Thoracic aorta (tissue), 2 donors: ENCODE measurements at places on chromosomes 2 and 18. TPM values are rescaled to one million over a fixed set of nuclear protein-coding genes. Genes with fewer than 3 reads are reported as not detected.

LRPPRC gene
- total RNA-seq = 37.0 TPM

- H3K36me3 ChIP-seq = no peaks in the 10 kb centered on the region
- H3K4me3 ChIP-seq = no peak overlapping the region
- no peak overlapping the region for H3K27ac ChIP-seq
Observed at GRCh38 chr2:227451655-227451992, 20.3 kb upstream of the AGFG1 start.

- H3K27ac ChIP-seq = no peak overlapping the region
- no peaks in the 10 kb centered on the region for H3K27me3 ChIP-seq
- H3K36me3 ChIP-seq = peaks cover 2% of the 10 kb centered on the region
- DNase-seq = no peak
- peaks cover 46% of the 10 kb centered on the region for H3K4me1 ChIP-seq
- H3K4me3 ChIP-seq = peak overlapping the region; percentile 83
Observed at GRCh38 chr2:178482437-178482836, 2.2 kb downstream of the PLEKHA3 start.

GRCh38 chr2:240624950-240625621 is at the start of gene GPR35:
Gene GPR35, plus strand, starts transcription at chr2:240625480. Its CDS starts 4,473 bp downstream, at chr2:240629953.
- no peak within 1 kb of the TSS for H3K27ac ChIP-seq
- no peak for DNase-seq
- no peaks in the 10 kb centered on the region for H3K36me3 ChIP-seq
- peak within 1 kb of the TSS; percentile 31 for H3K4me3 ChIP-seq
- no peaks in the 10 kb centered on the region for H3K27me3 ChIP-seq
- no peaks in the 10 kb centered on the region for H3K4me1 ChIP-seq

GRCh38 chr2:74841641-74842040 is 7.7 kb downstream of the HK2 start:
- DNase-seq = no peak
- H3K4me1 ChIP-seq = peaks cover 47% of the 10 kb centered on the region
- no peaks in the 10 kb centered on the region for H3K27me3 ChIP-seq
- no peak overlapping the region for H3K27ac ChIP-seq
- H3K36me3 ChIP-seq = no peaks in the 10 kb centered on the region

DNA sequence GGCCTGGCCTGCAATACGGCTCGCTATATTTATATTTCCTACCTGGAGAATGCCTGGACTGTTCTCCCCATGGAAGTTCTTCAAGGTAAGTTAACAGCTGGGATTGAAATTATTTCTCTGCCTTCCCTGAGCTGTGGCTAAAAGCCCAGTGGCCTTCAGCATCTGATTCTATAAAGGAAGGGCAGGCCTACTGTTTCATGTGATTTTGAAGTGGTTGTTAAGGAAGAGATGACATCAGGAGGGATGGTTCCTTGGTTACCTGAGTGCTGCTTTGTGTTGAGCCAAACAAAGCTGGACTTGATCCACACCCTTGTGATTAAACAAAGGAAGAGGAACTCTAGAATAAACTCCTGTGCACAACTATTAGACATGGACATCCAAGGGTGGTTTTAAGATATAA is 61.6 kb downstream of the MFSD6 start:
- DNase-seq = no peak
- H3K27me3 ChIP-seq = no peaks in the 10 kb centered on the region
- peak overlapping the region; percentile 52 for H3K27ac ChIP-seq

DNA sequence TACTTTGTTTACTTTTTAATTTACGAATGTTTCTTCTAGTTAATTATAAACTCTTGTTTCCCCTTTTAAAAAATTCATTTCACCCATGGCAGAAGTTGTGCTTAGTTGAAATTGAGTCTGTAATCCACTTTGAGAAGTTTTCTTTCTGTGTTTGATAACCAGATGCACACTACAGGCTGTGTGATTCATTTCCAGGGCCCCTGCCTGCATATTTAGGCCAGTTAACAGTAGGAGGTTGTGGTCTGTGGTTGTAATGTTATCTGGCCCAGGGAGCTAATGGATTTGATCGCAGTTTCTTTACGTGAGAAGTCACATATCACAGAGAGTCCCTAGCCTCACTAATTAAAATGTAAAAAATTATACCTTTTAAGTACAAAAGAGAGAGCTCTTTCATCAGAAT is 3.3 kb downstream of the CDH7 start:
- no peaks in the 10 kb centered on the region for H3K36me3 ChIP-seq
- DNase-seq = no peak
- no peak overlapping the region for H3K4me3 ChIP-seq
- no peaks in the 10 kb centered on the region for H3K4me1 ChIP-seq
- no peak overlapping the region for H3K27ac ChIP-seq

GRCh38 chr2:12244070-12244469 is 472.7 kb upstream of the TRIB2 start:
- no peak for DNase-seq
- no peaks in the 10 kb centered on the region for H3K36me3 ChIP-seq
- H3K27me3 ChIP-seq = no peaks in the 10 kb centered on the region

GRCh38 chr2:75035444-75036353 is 77.3 kb downstream of the POLE4 start:
- H3K4me1 ChIP-seq = no peaks in the 10 kb centered on the region
- no peaks in the 10 kb centered on the region for H3K27me3 ChIP-seq
- no peak overlapping the region for H3K4me3 ChIP-seq
- no peak overlapping the region for H3K27ac ChIP-seq
- H3K36me3 ChIP-seq = no peaks in the 10 kb centered on the region
- DNase-seq = no peak

DNA sequence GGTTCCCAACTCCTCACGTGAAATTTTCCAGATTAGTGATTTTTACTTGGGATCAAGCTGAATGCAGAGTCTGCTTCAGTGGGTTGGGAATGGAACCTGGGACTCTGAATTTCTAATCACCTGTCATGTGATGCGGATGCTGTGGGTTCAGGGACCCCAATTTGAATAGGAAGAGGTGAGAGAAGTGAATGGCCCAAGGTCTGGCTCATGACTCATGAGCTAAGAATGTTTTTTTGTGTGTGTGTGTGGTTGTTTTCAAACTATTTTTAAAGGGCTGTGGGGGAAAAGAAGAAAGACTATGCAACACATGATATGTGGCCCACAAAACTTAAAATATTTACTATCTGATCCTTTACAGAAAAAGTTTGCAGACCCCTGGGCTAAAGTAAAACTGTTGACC is 108.5 kb upstream of the CYRIA start:
- no peak for DNase-seq
- no peaks in the 10 kb centered on the region for H3K36me3 ChIP-seq
- no peak overlapping the region for H3K27ac ChIP-seq
- H3K27me3 ChIP-seq = no peaks in the 10 kb centered on the region
- no peak overlapping the region for H3K4me3 ChIP-seq
- H3K4me1 ChIP-seq = no peaks in the 10 kb centered on the region

DNA sequence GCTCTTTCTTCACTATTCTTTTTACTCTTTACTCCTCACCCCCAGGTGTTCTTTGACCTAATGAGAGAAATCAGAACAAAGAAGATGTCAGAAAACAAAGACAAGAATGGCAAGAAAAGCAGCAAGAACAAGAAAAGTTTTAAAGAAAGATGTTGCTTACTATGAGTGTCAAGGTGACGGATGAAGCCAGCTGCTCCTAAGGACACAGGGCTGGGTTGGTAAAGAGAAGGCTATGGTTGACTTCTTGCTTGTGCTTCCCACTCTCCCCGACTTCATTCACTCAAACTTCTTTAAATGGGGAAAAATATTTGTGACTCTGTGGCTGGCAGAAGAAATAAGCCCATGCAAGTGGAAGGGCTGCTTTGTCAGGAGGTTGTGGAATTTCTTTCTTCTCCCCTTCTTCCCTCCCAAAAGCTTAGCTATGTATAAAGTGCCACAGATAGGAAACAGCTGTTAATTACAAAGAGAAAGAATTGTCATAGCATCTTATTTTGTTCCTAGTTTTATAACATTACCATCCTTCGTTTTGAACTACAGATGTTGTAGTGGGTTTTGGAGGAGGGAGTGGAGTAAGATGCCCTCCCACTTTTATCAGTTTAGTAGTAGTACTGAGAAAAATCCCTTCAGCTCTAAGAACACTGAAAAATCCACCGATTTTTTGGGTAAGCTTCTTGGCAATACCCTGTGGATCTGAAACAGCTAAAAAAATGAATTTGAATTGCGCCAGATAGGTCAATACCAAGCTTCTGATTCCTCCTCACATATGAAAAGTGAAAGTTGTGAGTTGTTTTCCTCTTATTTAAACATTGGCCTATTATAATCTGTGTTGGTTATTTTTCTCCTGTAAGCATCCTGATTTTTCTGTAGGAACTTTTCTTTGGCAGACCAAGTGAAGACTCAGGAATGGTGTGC is 40.7 kb downstream of the RALB start:
- no peak overlapping the region for H3K4me3 ChIP-seq
- no peak for DNase-seq
- no peaks in the 10 kb centered on the region for H3K27me3 ChIP-seq
- H3K36me3 ChIP-seq = peaks cover 20% of the 10 kb centered on the region
- no peaks in the 10 kb centered on the region for H3K4me1 ChIP-seq
- no peak overlapping the region for H3K27ac ChIP-seq

GRCh38 chr2:134348239-134348638 is 94.4 kb downstream of the MGAT5 start:
- peaks cover 10% of the 10 kb centered on the region for H3K4me1 ChIP-seq
- peak overlapping the region; percentile 51 for H3K27ac ChIP-seq
- no peaks in the 10 kb centered on the region for H3K36me3 ChIP-seq
- DNase-seq = no peak
- H3K27me3 ChIP-seq = no peaks in the 10 kb centered on the region

GRCh38 chr2:107542314-107542740 is 284.4 kb upstream of the RGPD4 start:
- DNase-seq = no peak
- no peak overlapping the region for H3K27ac ChIP-seq
- no peaks in the 10 kb centered on the region for H3K36me3 ChIP-seq
- H3K27me3 ChIP-seq = no peaks in the 10 kb centered on the region

- no peaks in the 10 kb centered on the region for H3K36me3 ChIP-seq
- no peak overlapping the region for H3K27ac ChIP-seq
- peak overlapping the region; percentile 69 for H3K4me3 ChIP-seq
- peaks cover 6% of the 10 kb centered on the region for H3K4me1 ChIP-seq
- no peak for DNase-seq
- no peaks in the 10 kb centered on the region for H3K27me3 ChIP-seq
Observed at GRCh38 chr18:50298443-50299284, 11.2 kb upstream of the CXXC1 start.

DNA sequence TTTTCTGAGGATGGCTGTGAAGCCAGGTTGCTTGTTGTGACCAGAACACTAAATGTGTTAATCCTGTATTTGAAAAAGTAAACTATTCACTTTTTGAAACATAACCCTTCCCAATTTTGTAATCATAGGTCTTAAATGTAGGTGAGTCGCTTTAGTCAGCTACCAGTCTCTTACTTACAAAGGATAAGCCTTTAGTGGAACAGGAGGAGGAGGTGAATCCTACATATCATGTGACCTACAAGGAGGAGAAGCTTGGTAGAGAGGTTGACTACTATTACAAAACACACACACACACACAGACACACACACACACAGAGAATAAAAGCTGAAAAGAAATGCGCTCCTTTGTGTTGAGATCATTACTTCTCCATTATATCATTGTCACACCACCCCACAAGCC is 59.9 kb upstream of the SPAG16 start:
- no peaks in the 10 kb centered on the region for H3K27me3 ChIP-seq
- no peak overlapping the region for H3K4me3 ChIP-seq
- H3K4me1 ChIP-seq = no peaks in the 10 kb centered on the region
- no peak for DNase-seq

DNA sequence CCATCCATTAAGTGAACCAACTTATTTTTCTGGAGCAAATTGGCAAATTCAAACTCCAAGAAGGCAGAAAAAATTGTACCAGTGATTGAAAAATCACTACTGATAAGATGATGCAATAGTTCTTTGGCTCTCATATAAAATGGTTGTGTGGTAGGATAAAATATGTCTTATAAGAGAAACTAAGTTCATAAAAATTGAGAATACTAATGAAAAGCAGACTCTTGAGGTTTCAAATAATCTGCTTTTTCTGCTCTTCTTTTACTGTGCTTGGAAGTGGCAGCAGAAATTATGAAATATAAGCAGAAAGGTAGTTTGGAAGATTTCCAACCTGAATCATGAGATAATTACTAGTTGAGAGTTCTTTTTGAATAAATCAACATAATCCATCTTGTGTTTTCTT is 61.9 kb downstream of the PPP1R1C start:
- peak overlapping the region; percentile 64 for H3K27ac ChIP-seq
- H3K27me3 ChIP-seq = no peaks in the 10 kb centered on the region
- DNase-seq = no peak
- H3K36me3 ChIP-seq = no peaks in the 10 kb centered on the region
- H3K4me3 ChIP-seq = peak overlapping the region; percentile 23
- peaks cover 10% of the 10 kb centered on the region for H3K4me1 ChIP-seq

MEIS1 gene
- total RNA-seq = 29.4 TPM

BMP10 gene
- total RNA-seq = not detected

DNA sequence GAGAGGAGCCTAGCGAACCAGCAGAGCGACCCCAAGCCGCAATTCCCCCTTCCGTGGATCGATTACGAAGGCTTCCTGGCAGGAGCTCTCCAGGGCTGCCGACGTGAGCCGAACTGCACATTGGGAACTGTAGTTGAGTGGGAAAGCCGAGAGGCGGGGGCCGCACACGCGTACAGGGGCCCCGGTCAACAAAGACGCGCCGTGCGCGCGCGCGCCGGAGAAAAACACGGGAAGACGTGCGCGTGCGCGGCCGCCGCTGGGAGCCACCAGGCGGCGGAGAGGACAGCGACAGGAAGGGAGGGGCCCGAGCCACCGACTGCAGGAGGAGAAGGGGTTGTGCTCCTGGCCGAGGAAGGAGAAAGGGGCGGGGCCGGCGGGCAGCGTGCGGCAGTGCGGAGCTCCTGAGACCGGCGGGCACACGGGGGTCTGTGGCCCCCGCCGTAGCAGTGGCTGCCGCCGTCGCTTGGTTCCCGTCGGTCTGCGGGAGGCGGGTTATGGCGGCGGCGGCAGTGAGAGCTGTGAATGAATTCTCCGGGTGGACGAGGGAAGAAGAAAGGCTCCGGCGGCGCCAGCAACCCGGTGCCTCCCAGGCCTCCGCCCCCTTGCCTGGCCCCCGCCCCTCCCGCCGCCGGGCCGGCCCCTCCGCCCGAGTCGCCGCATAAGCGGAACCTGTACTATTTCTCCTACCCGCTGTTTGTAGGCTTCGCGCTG is at the start of gene SPAST:
Gene SPAST, plus strand, starts transcription at position 247 of the 711 bp plus-strand sequence. Its CDS starts 276 bp downstream, at position 523.
- H3K4me1 ChIP-seq = peaks cover 15% of the 10 kb centered on the region
- H3K27ac ChIP-seq = peak within 1 kb of the TSS; percentile 95
- DNase-seq = peak; percentile 91
- H3K36me3 ChIP-seq = no peaks in the 10 kb centered on the region
- H3K4me3 ChIP-seq = peak within 1 kb of the TSS; percentile 94

DNA sequence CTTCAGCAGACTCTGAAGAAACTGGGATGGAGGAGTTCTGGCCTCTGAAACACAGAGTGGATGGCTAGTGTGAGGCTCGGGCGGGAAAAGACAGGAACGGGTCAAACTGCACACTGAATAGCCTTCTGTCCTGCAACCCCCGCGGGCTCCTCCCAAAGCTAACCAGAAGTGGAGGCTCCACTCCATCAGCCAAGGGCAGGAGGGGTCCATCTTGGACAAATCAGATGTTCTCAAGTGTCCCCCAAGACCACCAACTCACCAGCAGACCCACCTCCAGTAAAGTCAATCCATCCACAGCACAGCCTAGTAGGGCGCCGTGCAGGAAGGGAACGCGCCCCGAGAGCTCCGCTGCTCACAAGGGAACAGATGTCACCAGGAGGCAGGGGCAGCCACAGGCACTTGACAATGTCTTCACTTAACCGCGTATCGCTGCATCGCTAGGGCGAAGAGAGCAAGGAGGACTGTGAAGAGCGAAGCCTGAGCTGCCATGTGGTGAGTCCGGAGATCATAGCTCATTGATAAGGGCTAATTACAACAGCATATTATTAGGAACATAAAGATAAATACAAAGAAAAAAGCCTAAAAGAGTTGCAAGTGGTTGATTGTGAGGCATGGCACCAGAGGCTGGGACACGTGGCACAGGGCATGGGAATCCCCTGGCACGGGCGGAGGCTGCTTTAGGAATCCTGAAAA is 494.6 kb upstream of the MYT1L start:
- H3K27me3 ChIP-seq = no peaks in the 10 kb centered on the region
- DNase-seq = no peak
- H3K4me3 ChIP-seq = no peak overlapping the region
- H3K4me1 ChIP-seq = no peaks in the 10 kb centered on the region
- H3K27ac ChIP-seq = no peak overlapping the region
